Stimulated activated CD8-positive, alpha-beta memory T cell treated with anti-CD3 and anti-CD28 coated beads, Interleukin-7, amount 100 ng/mL, for 24 hours (primary cell): ENCODE measurements at places on chromosomes 3 and 15.

- DNase-seq: no peak
Observed at GRCh38 chr15:32956006-32956405, 238.2 kb downstream of the GREM1 start.

- no peak for DNase-seq
Observed at GRCh38 chr3:115687721-115688120, 64.4 kb downstream of the GAP43 start.

GRCh38 chr15:82880704-82881103 lies 71.3 kb downstream of the WHAMM start:
- no peak for DNase-seq

DNA sequence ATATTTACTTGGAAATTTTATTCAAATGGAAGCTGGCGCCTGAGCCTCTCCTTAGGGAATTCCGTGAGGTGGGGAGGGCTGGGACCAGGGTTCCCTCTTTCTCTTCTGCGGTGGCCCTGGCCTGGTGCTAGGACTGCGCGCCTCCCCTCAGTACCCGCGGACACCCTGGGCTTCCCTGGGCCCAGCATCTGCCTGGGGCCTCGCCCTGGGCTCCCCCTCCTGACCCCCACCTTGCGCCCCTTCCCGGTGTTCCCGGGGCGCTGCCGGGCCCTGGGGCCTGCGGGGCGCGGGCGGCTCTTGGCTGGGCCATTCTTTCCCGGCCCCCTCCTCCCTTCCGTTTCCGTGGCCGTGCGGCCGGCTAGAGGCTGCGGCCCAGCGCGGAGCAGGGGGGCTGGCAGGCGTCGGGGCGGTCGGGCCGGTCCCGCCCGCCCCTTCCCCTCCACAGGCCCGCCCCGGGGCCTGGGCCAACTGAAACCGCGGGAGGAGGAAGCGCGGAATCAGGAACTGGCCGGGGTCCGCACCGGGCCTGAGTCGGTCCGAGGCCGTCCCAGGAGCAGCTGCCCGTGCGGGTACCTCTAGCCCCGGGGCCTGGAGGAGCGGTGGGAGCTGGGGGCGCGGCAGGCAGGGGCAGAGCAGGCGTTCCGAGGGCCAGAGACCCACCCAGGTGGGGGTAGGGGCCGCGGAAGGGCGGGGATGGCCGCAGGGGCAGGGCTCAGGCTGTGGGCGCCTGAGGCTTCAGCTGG lies at the start of gene FES:
Gene FES (plus strand): TSS at position 529 of the 743 bp plus-strand sequence. CDS start 542 bp downstream, outside the sequence.
- DNase-seq: no peak

DNA sequence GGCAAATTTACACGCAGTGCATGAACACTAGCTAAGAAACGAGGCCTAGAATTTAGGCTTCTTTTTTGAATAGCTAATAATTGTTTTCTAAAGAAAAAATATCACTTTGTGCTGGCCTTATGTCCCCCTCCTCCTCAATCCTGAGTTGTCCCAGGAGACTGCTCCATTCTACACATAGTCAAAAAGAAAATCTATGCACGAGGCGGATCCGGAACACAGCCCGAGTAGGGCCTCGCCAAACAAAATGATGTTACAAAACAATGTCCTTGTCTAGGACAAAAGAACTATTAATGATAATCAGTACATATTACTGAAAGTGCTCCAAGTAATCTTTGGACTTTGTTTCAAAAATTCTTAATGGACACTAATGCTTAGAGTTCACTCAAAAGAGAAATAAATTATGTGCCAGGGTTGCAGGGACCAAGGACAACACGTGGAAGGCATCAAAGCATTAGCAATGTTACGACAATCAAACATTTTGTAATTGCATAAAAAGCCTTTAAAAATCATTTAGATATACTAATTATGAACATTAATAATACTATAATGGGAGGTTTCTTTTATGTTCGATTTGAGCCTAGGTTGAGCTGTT lies 206.5 kb upstream of the ICE2 start:
- DNase-seq: no peak

DNA sequence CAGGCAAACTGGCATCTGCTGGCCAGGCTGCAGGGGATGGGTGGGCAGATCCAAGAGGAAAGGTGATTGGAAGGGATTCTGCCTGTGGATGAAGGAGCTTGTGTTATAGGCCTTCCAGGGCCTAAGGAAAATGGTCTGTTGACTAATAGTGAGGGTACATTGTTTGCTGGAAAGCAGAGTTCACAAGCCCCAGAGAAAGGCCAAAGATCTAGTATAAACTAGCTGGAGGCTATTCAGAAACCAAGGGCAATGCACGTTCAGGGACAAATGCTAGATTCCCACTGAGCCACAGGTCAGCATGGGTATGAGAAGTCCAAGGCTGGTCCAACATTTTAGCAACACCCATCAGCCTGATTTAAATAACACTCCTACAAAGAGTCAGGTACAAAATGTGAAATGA lies 74.7 kb downstream of the FBN1 start:
- no peak for DNase-seq
